ENCODE measurements at places on chromosomes 6 and 20. TPM values are rescaled to one million over a fixed set of nuclear protein-coding genes. Genes with fewer than 3 reads are reported as not detected.
A peak's percentile ranks its signal among the peaks of the same experiment; 100 is the strongest.

LPA gene
- total RNA-seq = not detected

- no peaks in the 10 kb centered on the region for H3K27me3 ChIP-seq
- H3K4me1 ChIP-seq = no peaks in the 10 kb centered on the region
- peak overlapping the region; percentile 97 for H3K27ac ChIP-seq
- DNase-seq = no peak
- no peaks in the 10 kb centered on the region for H3K36me3 ChIP-seq
Observed at GRCh38 chr6:156773935-156774852, 3.0 kb upstream of the ARID1B start.

LTV1 gene
- 4.6 TPM for total RNA-seq

TFAP2D gene
- not detected for total RNA-seq

MOG gene
- total RNA-seq = not detected

GRCh38 chr6:111804627-111805235 is 68.5 kb downstream of the FYN start:
- no peaks in the 10 kb centered on the region for H3K27me3 ChIP-seq
- no peaks in the 10 kb centered on the region for H3K36me3 ChIP-seq
- no peak for DNase-seq
- H3K4me3 ChIP-seq = no peak overlapping the region
- H3K27ac ChIP-seq = peak overlapping the region; percentile 4
- peaks cover 5% of the 10 kb centered on the region for H3K4me1 ChIP-seq

BANF2 gene
- total RNA-seq = not detected

DNA sequence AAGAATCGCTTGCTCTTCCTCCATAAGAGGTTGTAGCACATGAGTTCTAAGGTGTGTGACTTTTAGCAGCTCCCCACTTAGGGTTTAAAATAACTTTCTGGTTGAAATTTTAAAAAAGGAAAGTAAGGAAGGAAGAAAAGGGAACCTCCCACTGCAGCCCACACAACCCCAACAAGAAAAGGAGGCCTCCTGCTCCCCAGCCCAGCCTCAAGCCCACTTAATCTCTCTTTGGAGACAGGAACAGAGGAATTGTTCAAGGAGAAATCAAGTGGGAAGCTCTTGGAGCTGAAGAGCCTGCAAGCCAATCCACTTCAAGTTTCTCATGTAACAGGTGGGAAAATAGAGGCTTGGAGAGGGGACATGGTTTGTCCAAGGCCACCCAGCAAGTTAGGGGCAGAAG is 39.1 kb upstream of the PREX1 start:
- no peaks in the 10 kb centered on the region for H3K36me3 ChIP-seq
- H3K4me1 ChIP-seq = no peaks in the 10 kb centered on the region
- no peaks in the 10 kb centered on the region for H3K27me3 ChIP-seq
- H3K4me3 ChIP-seq = no peak overlapping the region
- DNase-seq = no peak
- no peak overlapping the region for H3K27ac ChIP-seq

DNA sequence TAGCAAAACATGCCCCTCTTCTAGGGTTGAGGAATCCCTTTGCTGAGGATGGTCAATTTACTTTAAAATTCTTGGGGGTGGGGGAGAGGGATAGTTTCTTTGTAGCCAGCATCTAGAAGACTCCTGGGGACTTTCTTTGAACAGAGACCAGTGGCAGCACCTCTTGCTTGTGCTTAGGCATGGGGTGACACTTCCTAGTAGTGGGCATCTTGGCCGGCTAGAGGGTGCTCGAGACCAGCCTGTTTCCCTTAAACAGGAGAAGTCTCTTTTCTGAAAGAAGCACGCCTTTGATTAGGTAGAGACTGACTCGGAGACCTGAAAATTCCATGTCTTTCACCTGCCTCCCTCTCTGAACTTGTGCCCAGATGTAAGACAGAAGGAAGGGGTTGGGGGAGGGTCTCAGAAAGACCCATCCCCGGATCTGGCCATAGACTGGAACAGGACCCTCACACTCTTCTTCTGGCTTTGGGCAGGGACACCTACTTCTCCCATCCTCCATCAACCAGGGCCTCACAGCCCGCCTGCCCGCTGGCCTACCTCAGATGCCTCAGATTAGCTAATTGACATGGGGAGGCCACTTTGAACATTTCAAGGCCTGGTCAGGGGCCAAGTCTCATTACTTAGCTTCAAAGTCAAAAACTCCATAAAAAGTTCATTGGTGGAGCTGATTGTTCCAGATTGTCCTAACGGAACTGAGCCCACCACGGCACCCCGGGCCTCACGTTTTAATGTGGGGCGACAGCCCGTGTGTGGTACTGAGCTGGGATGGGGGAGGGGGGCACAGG is 172.2 kb downstream of the CDC5L start:
- H3K36me3 ChIP-seq = no peaks in the 10 kb centered on the region
- no peak for DNase-seq
- no peaks in the 10 kb centered on the region for H3K4me1 ChIP-seq
- no peak overlapping the region for H3K27ac ChIP-seq

Data from ascending aorta (tissue), 2 donors.